ENCODE measurements at places on chromosomes 12 and 14.

- no peak for DNase-seq
Observed at GRCh38 chr12:4894019-4894418, 15.7 kb upstream of the KCNA1 start.

- no peak for DNase-seq
Observed at GRCh38 chr12:39617887-39618286, 1.7 kb downstream of the ABCD2 start.

GRCh38 chr14:55782166-55782565, 202.2 kb downstream of the KTN1 start:
- DNase-seq = no peak

DNA sequence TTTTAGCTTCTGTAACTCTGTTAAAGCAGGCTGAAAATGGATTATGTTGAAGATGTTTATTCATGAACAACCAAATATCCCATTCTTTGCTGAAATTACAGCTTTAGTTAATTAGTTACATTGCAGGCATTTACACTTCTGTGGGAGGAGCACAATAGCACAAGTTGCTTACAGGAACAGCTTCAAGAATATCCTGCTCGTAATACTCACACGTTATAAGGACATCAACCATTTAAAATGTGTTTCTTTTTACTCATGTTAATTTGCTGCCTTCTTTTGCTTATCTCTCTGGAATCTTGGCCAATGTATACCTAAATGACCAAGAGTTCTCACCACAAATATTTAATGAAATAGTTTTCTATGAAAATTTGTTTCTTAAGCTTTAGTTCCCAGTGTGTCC, 305.2 kb upstream of the SYT1 start:
- no peak for DNase-seq

- DNase-seq = no peak
Observed at GRCh38 chr12:116153983-116154382, 123.5 kb downstream of the MED13L start.

GRCh38 chr14:72600551-72601330, 293.2 kb downstream of the DPF3 start:
- DNase-seq = no peak

DNA sequence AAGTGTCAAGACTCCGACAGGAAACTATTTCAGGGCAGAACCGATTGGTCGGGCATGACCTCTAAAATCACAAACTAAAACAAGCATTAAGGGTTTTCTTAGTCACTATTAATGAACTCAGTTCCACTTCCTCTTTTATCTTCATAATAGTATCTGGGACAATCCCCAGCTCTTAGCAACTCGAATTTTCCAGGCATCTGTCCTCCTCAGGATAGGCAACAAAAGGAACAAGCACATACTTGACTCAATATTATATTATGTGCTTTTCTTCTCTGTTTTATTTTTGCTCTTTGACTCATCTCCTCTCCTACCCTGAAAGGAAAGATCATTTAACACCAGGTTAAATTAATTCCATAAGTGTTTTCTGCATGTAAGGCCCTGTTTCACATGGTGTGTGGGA, 638.3 kb upstream of the TBX3 start:
- DNase-seq = no peak

GRCh38 chr14:28767853-28768741, 1.5 kb downstream of the FOXG1 start:
- DNase-seq = no peak

DNA sequence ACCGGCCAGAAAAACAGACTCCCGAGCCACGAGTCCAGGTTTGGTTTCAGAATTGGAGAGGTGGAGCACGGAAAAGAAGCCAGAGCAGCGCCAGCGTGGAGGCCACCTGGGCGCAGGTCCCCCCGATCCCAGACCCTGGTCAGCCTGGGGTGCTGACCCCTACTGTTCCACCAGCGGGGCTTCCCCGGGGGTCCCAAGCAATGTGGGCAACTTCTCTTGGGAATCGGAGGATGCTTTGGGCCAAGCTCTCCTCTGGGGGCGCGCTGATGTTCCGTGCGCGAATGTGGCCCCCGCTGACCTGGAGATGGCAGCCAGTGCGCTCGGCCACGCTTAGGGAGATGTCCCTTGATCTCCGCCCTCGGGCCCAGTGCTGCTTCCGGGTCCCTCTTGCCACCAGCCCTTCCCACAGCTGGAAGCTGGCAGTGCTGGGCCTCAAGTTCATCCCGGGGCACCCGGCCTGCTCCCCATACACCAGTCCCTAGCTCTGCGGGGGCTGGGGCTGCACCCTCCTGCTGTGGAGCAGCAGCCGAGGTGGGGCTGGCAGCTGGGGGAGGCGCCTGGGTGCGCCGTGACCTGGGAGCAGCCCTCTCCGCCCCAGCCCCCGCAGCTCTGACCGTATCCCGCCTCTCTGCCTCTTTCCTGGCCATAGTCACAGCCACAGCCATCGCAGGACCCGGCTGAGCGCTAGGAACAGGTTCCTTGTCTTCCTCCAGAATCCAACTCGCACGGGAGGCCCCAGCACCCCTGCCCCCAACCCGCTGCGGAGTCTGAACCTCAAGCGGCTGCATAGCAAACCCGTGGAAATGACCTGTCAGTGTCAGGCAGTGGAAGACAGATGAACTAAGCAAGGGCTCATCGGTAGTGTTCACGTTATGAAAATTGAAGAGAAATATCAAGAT, 91.2 kb downstream of the RCOR1 start:
- DNase-seq = no peak

DNA sequence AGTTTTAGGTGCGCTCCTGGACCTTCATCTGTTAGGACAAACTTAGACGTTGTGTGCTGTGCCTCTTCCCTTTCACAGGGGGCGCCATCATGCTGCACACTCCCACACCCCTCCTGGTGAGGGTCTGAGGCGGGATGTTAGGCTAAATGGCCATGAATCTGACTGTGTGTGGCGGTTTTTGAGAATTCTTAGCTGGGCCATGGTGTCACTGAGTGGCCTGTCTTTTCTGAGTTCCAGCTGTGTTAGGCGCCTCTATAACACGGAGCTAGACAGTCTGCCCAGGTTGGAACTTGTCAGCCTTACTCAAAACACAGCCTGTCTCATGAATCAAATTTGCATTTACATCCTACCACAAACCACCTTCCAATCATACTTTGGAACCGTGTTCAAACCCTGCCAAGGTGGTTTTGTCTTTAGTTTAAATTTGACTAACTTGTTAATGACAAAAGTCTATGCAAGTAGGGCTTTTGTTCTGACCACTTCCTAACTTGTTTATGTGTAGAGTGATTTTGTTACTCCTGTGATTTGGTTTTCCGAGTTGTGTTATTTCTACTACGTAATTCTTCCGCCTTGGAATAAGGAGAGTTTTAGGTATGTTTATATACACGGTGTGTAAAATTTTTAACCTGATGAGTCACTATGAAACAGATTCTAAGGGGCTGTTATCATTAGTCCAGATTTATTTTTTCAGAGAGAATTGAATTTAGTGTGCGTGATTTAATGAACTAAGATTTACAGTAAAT, 19.6 kb downstream of the ACVR1B start:
- peak; percentile 66 for DNase-seq

- DNase-seq = no peak
Observed at GRCh38 chr12:91327889-91328288, 145.3 kb upstream of the DCN start.

GRCh38 chr12:91896286-91897024, 249.2 kb downstream of the BTG1 start:
- no peak for DNase-seq

DNA sequence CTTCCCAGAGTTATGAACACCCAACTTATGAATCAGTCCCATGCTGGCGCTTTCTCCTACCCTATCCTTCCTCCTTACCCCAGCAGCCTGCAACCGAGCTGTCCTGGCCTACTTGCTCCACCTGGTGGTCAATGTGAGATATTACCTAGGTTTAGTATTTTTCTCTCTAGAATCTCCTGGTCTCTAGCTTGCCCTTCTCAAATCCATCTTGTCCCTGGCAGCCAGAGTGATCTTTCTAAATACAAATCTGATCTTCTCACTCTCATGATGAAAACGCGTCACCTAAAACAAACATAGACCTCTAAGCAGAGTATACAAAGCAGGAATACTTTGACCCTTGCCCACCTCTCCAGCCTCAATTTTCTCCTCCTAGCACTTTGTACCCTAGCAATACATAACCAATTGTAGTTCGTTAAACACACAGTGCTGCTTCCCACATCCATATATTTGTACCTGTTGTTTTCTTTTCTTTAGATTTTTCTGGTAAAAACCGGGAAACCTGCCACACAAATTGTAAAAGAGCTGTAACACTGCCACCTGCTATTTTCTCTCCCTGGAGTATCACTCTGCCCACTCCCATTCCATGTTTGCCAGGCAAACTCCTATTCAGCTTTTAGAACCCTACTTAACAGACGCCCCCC, 20.0 kb upstream of the TCP11L2 start:
- peak; percentile 61 for DNase-seq

GRCh38 chr14:20627346-20628027, 14.0 kb downstream of the OR6S1 start:
- no peak for DNase-seq

GRCh38 chr12:76460807-76461206, 98.8 kb downstream of the OSBPL8 start:
- no peak for DNase-seq

GRCh38 chr12:113857371-113857770, 108.8 kb downstream of the RBM19 start:
- DNase-seq = no peak

- DNase-seq = peak; percentile 79
Observed at GRCh38 chr14:100221533-100222223, 17.3 kb upstream of the YY1 start.

DNA sequence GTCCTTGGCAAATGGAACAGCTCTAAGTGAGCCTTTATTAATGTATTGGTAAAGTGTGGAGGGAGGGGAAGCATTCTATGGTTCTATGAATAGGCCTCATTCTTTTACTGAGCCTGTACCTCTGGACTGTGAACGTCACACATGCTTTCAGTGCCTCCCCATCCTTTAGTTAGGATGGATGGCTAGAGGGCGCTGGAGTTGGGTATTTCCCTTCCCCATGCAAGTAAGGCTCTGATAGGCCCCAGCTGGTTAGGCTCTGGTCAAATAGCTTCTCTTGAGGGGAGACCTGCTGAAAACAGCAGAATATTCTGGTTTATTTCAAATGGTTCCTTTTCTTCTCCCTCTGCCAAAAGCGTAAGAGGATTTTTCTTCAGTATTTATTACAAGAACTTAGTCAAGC, 860.9 kb upstream of the MDGA2 start:
- no peak for DNase-seq

- DNase-seq = no peak
Observed at GRCh38 chr12:83710851-83711250, 1024.1 kb downstream of the TMTC2 start.

- no peak for DNase-seq
Observed at GRCh38 chr14:34872822-34873588, 2.2 kb downstream of the BAZ1A start.
